EL (cell line): ENCODE measurements at places on chromosomes 3 and 15.

DNA sequence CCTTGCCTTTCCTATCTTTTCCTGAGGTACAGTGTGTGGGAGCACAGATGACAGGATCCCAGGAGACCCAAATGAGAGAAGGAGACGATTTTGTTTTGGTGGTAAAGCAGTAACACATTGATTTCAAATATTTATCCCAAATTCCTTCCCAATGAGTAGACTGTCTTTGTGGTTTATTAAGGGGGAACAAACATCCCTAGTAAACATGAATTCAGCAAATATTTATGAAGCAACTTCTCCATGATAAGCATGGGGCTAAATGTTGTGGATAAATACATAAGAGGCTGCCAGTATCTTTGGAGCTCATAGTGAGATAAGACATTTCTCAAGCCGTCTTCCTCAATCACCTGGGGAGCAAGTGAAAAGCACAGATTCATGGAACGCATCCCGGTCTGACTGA lies 460.8 kb upstream of the CFAP20DC start:
- peak; percentile 0 for DNase-seq

GRCh38 chr3:19967812-19968211 lies 20.9 kb downstream of the RAB5A start:
- no peak for DNase-seq

GRCh38 chr15:28262438-28262837 lies 59.5 kb downstream of the HERC2 start:
- DNase-seq: no peak

- DNase-seq: no peak
These were observed 600.2 kb upstream of the GRM7 start for GRCh38 chr3:6260551-6261191.

- DNase-seq: peak; percentile 64
These were observed 103.6 kb upstream of the THSD4 start for GRCh38 chr15:71011503-71012155.

DNA sequence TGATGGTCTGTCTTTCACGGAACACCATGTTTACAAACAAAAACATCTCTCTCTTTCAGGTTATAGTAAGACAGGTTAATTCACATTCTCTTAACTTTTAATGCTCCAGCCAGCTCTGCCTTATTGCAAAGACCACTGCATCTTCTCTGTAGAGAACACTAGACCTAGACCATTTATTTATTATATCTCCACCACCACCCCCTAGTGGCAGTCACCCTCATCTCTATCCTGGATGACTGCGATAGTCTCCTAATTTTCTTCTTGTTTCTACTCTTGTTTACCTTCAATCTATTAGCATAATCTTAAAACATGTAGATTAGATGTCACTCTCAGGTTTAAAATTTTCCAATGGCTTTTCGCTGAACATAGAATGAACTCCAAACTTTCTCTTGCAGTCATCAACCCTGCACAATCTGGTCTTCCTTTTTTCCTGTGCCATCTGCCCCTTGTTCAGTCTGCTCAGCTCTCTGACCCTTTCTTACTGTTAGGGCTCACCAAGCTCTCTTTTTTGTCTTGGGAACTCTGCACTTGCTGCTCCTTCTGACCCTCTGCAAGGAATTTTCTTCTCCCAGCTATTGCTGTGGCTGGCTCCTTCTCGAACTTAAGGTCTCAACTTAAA lies 155.6 kb downstream of the SQOR start:
- DNase-seq: peak; percentile 8

DNA sequence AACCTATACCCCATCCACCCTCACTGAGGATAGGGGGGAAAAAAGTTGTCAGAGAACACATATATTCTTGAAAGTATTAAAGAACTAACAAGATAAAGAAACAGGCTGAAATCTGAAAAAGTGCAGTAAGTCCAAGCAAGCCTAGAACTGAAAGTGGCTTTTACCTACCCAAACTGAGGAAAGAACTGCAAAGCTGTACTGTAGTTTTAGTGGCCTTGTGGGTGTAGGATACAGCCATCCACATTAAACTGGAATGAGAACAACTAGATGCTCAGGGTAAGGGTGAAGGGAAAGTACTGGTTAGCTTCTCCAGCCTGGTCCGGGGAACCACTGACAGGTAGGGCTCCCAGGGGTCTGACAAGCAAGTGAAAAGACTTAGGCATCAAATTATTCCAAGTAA lies 10.1 kb downstream of the UBP1 start:
- DNase-seq: no peak

- DNase-seq: no peak
These were observed 76.4 kb downstream of the CHSY1 start for GRCh38 chr15:101175401-101175800.
